Activated CD4-positive, alpha-beta T cell treated with anti-CD3 and anti-CD28 coated beads for 36 hours (primary cell): ENCODE measurements at places on chromosomes 7 and 10. TPM values are rescaled to one million over a fixed set of nuclear protein-coding genes. Genes with fewer than 3 reads are reported as not detected.

DNA sequence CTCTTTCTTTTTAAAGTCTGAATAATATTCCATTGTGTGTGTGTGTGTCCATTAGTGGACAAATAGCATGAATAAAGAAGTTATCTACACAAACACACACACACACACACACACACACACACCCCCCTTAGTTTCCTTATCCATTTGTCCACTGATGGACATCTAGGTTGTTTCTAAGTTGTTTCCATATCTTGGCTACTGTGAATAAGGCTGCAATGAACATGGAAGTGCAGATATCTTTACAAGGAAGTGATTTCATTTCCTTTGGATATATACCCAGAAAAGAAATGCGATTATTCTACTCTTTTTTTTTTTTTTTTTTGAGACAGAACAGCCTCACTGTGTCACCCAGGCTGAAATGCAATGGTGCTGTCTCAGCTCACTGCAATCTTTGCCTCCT lies 113.5 kb downstream of the MBL2 start:
- no peak for DNase-seq
- no peaks in the 10 kb centered on the region for H3K4me1 ChIP-seq
- H3K36me3 ChIP-seq = no peaks in the 10 kb centered on the region
- H3K27ac ChIP-seq = no peak overlapping the region

GRCh38 chr7:371119-371778 lies 81.3 kb downstream of the FOXL3 start:
- H3K27ac ChIP-seq = no peak overlapping the region
- H3K4me3 ChIP-seq = no peak overlapping the region
- peak; percentile 34 for DNase-seq
- H3K27me3 ChIP-seq = no peaks in the 10 kb centered on the region

DNA sequence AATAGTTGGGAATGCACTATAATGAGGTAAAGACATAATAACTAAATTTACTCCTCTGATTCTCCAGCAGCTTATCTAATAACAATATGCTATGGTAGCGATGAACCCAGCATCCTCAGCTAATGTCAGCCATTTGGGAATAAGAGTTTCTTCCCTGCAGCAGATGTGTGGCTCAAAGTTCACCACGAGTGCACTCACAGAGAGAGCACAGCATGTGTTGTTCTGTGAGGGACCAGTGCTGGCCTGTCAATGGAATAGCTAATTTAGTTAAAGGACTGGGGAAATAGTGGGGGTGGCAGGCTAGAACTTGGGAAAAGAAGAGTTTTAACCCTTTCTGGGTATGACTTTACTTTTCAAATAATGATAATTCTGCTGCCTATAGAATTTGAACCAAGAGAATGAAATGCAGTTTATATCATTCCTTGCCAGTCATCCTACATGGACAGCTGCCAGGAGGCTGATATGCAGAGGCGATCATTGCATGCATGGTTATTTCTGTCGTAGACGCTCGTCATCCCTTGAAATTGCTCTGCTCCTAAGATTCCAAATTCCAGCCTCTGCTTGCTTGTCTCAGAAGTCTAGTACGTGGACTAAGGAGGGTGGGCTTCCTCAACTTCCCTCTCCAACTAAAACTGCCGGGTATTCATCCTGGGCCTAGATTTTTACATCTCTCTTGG lies 355.6 kb downstream of the RNLS start:
- no peak overlapping the region for H3K4me3 ChIP-seq
- no peaks in the 10 kb centered on the region for H3K36me3 ChIP-seq

The MMRN2 gene
- not detected for total RNA-seq

The THSD7A gene
- not detected for total RNA-seq
